ENCODE measurements at places on chromosomes 5 and 9. TPM values are rescaled to one million over a fixed set of nuclear protein-coding genes. Genes with fewer than 3 reads are reported as not detected.
A peak's percentile ranks its signal among the peaks of the same experiment; 100 is the strongest.

DNA sequence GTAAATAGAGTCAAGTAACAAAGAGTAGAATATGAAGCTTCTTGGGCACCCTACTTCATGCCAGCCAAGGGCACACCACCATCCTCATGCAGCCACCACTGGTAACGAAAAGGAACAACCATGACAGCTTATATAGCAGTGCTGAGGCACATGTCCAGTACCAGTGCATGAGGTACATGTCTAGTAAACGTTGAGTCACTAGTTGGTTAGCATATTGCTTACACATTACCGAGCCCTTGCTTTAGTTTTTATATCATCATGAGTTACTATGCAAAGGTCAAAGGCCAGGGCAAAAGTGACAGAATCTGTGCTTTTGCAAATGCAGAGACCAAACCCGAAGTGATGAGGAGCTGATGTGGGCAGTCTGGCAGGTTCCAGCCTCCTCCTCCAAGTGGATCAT, 147.1 kb upstream of the MAP1B start:
- DNase-seq, result no peak

DNA sequence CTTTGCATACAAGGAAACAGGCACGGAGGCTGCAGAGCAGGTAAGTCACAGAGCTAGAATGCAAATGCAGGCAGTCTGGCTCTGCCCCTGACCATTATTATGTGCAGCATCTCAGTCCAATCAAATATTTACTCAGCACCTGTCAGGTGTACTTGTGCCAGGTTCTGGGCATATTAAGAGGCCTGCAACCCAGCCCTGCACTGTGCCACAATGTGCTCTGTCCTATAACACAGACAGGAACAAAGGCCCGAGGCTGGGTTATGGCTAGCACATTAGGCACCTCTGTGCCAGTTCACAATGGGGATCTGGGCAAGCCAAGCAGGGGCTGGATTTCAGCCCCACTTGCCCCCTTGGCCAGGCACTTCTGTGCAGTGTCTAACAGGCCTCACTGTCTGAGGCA, 14.0 kb downstream of the ARL15 start:
- DNase-seq, result no peak

DNA sequence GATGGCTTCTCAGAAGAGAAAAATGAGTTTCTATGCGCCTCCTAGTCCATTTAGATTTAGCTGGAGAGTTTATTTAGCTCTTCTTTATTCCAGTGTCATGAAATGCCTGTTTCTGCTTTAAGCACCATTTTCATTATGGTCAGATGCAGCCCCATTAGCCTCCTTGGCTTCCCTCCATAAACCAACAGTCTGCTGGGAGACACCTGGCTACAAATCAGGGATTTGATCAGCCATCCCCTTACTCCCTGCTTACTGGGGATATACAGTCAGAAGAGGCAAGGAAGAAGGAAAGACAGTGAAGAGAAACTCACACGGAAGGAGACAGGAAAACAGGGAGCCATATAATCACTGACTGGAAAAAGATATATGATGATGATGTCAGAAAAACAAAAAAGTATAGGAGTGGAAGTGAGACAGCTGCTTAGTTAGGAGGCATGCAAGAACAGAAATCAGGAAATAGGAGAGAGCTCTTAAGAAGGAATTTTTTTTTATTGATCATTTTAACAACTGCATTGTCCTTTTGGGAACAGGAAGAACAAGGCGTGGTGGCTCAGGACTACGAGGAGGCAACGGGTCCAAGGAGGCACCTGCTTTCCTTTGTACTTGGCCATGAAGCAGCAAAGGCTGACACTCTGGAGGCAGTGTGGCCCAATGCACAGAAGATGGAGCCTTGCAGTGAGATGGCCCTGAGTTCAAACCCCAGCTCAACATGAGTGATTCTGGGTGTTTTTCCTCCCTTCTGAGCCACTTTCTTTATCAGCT, 56.1 kb downstream of the MED27 start:
- no peak for DNase-seq

FBN2 gene
- total RNA-seq, result 6.5 TPM

DNA sequence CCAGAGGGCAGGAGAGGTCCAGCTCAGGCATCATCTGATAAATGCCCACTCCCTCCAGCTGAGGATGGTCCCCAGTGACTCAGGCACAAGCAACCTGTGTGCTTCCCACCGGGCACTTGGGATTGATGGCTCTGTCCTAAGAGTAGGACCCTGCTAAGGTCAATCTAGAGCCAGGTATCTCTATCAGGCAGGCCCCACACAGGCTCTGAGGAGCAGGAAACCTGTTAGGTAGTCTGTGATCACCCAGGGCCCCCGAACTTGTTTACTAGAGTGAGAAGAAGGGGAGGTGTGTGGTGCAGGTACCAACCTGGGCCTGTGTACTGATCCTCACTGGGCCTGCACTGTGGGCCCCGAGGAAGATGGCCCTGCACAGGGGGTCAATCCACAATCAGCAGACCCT, 119.6 kb upstream of the FSTL4 start:
- no peak for DNase-seq

DNA sequence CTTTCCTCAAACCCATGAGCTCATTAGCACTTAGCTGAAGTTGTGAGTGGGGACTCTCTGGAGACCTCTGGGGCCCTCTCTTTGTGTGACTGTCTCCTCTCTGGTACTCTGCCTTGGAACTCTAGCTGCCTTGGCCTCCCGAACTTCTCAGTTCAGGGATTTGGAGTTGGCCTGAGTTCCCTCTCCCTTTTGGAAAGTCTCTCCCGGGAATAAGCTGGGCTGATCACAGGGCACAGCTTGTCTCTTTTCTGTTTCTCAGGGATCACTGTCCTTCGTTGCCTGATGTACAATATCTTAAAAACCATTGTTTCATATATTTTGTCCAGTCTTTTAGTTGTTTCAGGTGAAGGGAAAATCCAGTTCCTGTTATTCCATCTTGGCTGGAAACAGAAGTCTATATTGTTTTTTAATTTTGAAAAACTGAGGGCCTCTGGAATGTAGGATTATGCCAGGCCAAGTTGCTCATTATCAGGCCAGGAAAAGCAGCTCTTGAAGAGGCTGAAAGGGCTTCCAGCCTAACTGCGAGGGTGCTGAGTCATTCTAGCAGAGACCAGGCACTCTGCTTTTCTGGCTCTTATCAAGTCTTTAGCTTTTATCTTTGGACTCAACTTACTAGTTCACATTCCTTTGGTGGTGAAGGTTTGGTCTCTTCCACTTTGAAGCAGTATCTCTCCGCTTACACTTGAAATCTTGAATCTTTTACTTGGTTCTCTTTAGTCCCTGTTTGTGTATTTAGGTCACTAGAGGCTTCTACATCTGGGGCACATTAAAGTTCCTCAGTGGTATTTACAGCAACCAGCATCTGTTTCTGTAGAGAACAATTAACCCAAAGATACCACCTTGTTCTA, 8.4 kb upstream of the RGS3 start:
- DNase-seq, result no peak

DNA sequence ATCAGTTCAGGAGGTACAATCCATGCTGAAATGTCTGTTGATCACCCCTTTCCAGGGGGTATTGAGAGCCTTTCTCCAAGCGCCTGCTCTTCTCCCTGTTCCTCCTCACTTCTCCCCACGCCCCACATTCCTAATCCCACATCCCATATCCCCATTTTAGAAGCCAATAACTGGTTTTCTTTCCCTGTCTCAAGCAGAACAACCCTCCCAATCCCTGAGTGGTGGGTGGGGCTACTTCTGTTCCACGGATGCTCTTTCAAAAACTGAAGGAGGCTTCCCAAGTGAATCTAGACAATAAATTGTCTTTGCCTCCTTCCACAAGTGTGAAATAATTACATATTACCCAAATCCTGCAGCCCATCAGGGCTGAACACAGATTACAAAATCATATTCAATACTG, 77.0 kb upstream of the SEMA6A start:
- DNase-seq, result no peak

GRCh38 chr5:14328144-14328543, 185.0 kb downstream of the TRIO start:
- no peak for DNase-seq

DNA sequence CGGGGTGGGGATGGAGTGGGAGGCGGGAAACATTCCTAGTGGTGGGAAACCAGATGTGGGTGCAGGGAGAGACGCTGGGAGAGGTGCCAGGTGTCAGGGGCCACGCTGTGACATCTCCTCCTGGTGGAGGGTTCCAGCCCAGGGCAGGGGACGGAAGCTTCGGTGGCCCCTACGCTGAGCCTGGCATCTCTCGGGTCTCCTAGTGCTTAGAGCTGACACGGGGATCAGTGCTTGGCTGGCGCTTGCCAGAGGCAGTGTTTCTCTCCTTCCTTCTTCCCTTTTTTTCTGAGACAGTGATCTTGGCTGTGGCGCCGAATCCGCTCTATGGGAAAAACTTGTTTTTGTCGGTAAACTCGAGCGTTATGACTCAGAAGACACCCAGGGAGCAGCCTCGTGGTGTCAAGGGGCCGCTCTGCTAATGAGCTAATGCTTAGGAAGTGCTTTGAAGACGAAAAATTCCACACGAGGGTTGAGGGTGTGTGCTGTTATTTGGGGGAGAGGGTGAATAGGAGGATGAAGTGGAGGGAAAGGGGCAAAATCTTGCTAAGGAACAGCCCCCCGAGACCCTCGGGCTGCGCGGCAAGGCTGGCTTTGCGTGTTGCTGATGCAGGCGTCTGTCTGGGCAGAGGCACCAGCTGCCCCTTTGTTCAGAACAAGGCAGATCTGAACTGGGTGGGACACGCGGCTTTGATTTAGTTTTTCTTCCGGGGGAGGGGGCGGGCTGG, 20.4 kb upstream of the IER5L start:
- peak; percentile 80 for DNase-seq

DNA sequence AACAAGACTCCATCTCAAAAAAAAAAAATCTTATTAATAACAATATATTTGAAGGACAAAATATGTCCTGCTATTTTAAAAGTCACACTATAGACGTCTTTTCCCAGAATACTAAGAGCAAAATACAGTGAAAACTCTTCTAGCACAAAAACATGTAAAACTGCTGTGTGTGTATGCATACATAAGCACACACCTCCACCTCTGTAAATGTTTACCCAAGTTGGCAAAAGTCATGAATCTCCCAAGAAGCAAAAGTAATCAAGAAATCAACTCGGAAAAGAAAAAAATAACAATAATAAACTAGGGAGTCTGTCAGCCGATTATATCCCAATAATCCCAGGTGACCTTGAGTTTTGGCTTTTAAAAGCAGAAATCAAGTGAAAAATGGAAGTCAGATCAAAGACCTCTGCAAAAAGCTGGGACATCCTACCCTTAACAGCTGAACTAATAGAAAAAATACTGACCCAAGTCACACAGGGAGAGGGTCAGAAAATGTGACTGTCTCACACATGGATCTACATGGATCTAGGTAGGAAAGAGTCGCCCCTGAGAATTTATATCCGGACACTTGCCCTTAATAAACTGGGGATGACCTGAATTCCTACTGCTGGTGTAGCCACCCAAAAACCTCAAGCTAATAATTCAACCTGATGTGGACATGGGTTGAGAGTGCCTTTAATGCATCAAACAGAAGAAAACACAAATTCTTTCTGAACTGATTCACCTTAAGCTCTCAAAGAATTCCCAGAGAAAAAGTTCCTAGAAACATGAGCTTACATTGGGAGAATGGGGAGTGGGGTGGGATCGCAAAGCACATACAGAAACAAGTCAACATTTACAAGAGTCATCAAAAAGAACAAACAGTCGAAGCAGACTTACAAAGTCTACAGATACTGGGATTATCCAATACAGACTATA, 29.9 kb downstream of the LPAR1 start:
- no peak for DNase-seq

- DNase-seq, result no peak
Observed at GRCh38 chr5:31186672-31187267, 6.7 kb upstream of the CDH6 start.

CER1 gene
- not detected for total RNA-seq

- no peak for DNase-seq
Observed at GRCh38 chr9:135379540-135380267, 99.9 kb upstream of the PPP1R26 start.

GRCh38 chr9:93684806-93685543, 108.6 kb downstream of the PHF2 start:
- DNase-seq, result peak; percentile 14

DBH gene
- total RNA-seq, result 0.13 TPM

RNF38 gene
- 59.5 TPM for total RNA-seq

- no peak for DNase-seq
Observed at GRCh38 chr9:73056245-73056644, 95.4 kb upstream of the ANXA1 start.

CCDC192 gene
- total RNA-seq, result 1.2 TPM

- no peak for DNase-seq
Observed at GRCh38 chr5:1868886-1869475, 13.7 kb downstream of the IRX4 start.
